Renal pelvis (tissue), 12 donors: ENCODE measurements at places on chromosomes 5 and 9.
A peak's percentile ranks its signal among the peaks of the same experiment; 100 is the strongest.

- no peak for DNase-seq
Observed at GRCh38 chr5:141781910-141782309, 96.3 kb downstream of the PCDH1 start.

DNA sequence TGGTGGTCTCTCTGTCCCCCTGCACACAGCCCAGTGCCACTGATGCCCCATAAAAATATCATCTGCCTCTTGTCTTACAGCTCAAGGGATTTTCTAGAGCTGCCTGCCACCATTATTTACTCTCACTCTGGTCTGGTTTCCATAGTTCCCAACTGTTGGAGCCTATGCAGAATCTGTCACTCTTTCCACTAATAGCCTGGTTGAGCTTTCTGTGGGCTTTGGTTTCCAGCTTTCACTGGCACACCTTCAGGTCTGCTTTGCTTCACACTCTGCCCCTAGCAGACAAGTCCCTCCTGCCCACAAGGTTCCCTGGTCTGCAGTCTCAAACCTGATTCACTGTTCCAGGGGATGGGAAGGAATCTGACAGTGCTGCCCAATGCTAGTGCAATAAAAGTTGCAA lies 103.0 kb upstream of the FTMT start:
- no peak for DNase-seq

DNA sequence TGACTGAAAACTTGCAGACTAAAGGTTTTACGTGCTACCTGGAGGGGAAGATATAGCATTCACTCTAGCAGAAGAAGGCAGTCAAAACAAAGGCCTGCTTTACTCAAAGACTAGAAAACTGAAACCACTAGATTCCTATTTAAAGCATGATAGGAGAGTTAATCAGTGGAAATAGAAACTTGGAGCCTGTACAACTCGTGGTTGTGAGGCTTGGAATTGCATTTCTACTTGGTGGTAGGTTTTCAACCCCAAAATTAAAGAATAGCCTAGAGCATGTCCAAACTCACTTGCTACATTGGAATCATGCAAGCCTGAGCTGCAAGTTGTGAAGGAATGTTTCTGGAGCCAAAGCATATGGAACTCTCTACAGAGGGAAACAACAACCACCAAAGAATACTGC lies 1526.4 kb upstream of the NUDT12 start:
- no peak for DNase-seq

- no peak for DNase-seq
Observed at GRCh38 chr5:111945535-111945934, 188.5 kb upstream of the NREP start.

DNA sequence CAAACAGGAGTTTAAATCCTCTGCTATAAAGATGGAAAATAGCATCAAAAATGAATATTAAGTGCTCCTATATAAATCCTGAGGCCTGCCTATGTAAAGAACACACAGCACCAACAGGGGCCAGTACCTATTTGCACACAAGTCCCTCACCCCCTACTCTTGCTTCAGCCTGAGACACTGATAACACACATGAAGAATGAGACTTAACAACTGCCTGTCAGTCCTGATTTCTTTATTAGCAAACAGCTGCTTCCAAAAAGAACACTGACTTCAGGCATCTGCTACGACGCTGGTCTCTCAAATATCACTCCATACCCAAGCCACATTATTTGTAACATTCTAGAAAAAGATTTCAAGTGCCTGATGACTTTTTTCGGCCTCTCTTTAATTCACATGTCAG lies 55.5 kb downstream of the MYO10 start:
- DNase-seq: no peak

- no peak for DNase-seq
Observed at GRCh38 chr5:66232706-66233445, 88.8 kb downstream of the SREK1 start.

GRCh38 chr5:158908425-158909220 lies 191.1 kb downstream of the EBF1 start:
- DNase-seq: peak; percentile 60

GRCh38 chr5:87359106-87359505 lies 53.6 kb downstream of the CCNH start:
- DNase-seq: no peak

DNA sequence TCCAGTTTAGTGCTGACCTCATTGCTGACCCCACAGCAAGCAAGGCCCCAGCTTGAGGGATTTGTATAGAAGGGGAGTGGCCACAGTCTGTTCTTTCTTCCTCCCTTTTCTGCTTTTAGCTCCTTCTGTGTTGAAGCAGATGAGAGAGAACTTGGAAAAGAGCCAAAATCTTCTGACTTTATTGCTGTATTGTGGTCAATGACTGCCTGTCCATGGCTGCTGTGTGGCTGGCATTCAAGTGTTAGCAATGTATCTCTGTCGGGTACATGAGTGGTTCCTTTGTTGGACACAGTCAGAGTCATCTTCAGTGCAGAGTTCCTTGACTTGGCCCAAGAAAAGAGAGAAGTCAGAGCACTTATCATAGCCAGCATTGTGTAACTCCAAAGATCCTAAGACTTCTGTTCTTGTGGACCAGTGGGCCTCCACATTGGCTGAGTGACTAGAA lies 154.1 kb downstream of the LRRC70 start:
- DNase-seq: no peak

DNA sequence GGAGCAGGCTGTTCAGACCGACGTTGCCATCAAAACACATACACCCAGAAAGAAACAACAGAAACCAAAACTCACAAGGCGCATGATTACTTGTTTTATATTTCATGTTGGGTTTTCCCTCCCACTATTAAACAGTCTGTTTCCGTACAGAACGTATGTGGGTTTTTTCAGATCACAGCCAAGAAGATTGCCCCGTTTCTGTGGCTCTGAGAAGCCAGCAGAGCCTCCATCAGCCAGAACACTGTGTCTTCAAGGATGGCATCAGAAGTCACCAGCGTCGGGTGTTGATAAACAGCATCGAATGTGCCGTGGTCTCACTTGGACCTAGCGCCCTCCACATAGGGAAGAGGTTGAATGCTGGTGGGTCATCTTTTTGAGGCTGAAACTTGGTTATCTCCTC lies 42.8 kb downstream of the FAM78A start:
- DNase-seq: no peak

- no peak for DNase-seq
Observed at GRCh38 chr5:420632-421286, 22.2 kb upstream of the EXOC3 start.

DNA sequence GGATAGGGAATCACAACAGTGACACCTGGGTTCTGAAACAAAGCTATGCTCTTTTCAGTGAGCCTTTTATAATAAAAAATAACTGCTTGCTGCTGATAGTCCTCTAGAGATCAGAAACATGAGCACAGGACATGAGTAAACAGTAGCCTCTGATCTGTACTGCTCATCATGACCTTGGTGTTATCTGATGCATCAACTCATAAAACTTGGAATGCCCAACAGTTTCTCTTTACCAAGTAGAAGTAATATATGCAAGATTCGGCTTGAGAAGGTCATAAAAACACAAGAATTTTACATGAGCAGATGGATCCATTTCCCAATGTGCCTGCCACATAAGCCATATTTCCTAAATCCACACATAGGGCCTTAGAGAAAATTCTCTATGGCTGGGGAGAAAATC lies 318.3 kb upstream of the GRAMD2B start:
- no peak for DNase-seq

DNA sequence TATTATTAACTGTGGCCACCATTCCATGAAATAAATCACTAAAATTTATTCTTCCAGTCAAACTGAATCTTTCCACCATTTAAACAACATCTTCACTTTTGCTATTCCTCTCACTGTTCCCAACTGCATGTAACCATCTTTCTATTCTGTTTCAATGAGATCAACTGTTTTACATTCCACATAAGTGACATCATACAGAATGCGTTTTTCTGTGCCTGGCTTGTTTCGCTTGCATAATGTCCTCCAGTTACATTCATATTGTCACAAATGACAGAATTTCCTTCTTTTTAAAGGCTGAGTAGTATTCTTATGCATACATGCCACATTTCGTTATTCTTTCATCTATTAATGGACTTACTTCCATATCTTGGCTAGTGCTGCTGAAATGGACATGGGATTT lies 738.2 kb downstream of the SEMA5A start:
- DNase-seq: no peak

DNA sequence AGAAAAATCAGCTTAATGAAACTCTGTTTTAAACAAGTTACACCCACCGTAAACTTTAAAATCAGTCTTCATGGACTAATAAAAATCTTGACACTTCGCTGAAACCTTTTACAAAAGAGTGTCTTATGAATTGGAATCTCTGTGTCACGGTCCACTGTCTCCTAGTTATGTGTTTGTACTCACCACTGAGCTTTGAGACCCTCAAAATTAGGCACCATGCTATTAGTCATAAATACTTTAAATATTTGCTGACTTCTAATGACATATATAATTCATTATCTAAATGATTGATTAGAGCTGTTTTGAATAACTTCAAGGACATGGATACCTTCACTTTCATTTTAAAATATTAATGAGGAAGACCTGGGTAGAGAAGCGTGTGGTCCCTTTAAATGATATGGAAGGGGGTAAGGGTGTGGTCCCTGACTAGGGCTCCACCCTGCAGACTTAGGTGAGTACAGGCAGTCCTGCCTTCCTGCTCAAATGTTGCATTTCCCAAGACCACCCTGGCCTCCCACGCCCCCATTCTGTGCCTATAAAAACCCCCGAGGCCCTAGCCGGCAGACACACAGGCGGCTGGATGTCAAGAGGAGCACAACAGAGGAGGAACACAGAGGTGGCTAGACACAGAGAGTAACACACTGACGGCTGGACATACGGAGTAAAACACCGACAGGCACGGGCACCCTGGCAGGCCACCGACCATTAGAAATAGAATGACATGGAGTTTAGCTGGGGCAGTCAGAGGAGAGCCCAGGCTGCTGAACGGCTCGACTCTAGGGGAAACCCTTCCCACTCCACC lies 179.0 kb upstream of the CDH9 start:
- no peak for DNase-seq

GRCh38 chr9:95450171-95451064 lies 66.4 kb downstream of the PTCH1 start:
- DNase-seq: no peak

- DNase-seq: no peak
Observed at GRCh38 chr5:31194468-31194813, 955 bp downstream of the CDH6 start.

GRCh38 chr5:1665803-1666202 lies 133.8 kb downstream of the MRPL36 start:
- DNase-seq: no peak

DNA sequence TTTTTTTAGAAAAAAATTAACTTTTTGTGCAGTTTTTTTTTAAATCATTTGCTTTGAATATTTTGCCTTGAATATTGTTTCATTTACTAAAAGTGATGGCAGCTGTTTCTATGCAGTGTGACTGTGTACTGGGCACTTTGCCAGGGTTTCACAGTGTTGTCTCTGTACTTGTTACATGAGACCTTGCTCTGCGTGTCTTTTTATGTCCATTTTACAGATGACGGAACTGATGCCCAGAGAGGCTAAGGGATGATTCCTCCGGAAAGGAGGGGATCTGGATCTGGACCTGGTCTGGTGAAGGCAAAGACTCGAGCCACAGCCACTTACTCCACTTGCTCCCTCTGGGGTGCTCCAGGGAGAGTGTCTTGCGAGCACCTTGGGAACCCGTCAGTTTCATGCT lies 124.8 kb upstream of the PTCH1 start:
- no peak for DNase-seq

GRCh38 chr9:93541005-93541404 lies 35.4 kb upstream of the PHF2 start:
- DNase-seq: no peak

GRCh38 chr5:123810746-123811340 lies 298.9 kb downstream of the CSNK1G3 start:
- DNase-seq: no peak

GRCh38 chr9:107905308-107906020 lies 415.9 kb upstream of the KLF4 start:
- no peak for DNase-seq

DNA sequence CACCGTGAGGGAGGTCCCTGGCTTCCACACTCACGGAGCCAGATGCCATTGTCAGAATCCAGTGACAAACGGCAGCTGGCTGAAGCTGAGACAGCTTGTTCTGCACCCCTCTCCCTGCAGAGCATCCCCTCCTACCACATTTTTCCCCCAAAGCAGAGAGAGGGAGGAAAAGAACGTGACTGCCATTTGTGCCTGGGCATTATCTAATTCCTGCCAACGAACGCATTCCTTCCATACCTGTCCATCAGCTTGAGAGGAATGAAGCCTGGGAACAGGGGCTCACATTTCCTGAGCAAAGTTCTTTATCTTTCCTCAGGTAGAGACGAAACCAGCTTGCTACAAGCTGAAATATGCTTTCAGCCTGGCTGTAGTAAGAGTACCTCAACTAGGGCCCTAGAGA lies 175.4 kb downstream of the SLIT3 start:
- DNase-seq: no peak

GRCh38 chr5:133083901-133084300 lies 32.1 kb downstream of the HSPA4 start:
- no peak for DNase-seq

GRCh38 chr9:119662329-119662728 lies 293.1 kb upstream of the BRINP1 start:
- peak; percentile 11 for DNase-seq

DNA sequence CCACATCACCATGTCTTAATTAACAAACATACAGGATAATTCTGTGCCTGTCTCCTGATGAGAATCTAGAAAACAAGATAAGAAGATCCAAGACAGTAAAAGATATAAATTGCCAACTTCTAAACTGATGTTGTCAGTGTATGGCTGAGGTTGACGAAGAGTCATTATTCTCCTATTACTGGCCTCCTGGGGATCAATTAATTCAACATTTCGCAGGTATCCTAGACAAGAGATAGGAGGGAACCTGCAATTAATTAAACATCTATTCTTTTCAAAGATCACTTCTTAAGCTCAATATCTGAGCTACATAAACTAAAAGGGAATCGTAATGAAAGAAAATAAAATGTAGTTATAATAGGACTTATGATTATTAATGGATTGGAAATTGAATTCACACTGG lies 232.0 kb upstream of the GRIA1 start:
- no peak for DNase-seq

DNA sequence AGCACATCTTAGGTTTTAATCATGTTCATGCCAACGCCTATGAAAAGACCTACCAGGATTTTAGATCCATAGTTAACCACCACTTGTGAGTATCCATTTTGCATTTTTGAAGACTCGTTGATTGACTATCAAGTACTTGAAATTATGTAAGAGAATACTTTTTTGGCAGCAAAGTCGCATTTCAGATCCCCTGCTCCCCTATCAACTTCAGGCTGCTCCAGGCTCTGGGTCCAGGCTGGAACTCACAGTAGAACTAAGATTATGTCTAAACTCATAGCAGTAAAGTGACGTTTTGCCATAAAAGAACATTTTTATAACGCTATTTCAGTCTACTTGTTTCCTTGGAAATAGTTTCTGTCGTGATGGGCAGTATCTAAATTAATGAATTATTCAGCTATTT lies 267.7 kb downstream of the FANCC start:
- DNase-seq: no peak

DNA sequence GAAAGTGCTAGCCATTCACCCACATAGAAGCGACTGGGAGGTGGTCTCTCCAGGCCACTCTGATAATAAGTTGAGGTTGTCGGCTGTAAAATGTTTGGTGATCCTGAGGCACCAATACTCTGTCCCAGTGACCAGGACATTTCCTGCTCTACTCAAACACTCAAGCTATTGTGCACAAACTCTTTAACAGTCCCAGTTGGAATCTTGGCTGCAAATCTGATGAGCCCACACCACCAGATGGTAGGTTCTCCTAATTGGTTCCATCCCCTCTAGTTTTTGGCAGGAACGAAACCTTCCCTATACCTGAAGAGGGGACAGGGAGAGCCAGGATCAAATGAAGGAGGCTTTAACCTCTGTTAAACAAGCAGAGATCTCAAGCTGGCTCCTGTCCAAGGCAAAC lies 14.3 kb downstream of the GRIA1 start:
- no peak for DNase-seq
